Inflammatory macrophage treated with lipopolysaccharide for 4 hours (primary cell): ENCODE measurements at places on chromosomes 13 and 19.
A peak's percentile ranks its signal among the peaks of the same experiment; 100 is the strongest.

DNA sequence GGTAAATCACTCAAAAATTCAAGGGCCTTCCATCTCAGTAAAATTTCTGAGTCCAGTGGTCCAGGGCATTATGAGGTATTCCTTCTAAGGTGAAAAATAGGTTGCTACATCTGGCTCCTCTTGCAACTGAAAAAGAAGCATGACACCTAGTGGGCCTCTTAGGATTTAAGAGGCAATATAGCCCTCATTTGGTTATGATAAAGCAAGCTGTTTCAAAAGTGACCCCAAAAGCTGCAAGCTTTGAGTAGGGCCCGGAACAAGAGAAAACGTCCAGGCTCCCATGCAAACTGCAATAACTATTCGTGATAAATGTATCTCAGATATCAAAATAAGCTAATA, 1910.2 kb upstream of the PRR20A start:
- DNase-seq, result no peak

DNA sequence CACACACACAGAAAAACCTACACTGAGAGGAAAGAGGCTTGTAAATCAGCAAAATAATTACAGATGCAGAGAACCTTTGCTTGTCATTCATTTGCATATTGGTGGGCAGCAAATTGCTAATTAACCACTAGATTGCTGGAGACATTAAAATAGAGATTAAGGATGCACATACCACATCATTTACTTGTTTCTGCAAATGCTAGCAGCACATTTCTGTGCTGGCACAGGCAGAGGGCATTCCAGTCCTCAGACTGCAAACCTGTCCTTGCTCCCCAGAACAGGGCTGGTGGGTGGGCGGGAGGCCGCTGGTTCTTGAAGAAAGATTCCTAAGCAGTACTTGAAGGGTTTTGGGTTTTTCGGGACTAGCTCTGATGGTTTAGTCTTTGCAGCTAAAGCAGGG, 941 bp upstream of the SIAH3 start:
- no peak for DNase-seq

DNA sequence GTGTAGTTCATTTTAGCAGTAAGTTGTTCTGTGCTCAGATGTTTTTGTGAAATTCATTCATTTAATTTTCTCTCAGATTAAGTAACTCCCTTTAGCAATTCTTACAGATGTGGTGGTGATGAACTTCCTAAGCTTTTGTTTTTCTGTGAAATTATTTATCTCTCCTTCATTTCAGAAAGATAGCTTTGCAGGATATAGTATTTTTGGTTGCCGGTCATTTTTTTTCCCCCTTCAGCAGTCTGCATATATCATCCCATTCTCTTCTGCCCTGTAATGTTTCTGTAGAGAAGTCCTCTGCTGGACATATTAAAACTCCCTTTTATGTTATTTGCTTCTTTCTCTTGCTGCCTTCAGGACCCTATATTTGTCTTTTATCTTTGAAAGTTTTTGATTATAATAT, 470.2 kb downstream of the PCDH9 start:
- DNase-seq, result no peak

DNA sequence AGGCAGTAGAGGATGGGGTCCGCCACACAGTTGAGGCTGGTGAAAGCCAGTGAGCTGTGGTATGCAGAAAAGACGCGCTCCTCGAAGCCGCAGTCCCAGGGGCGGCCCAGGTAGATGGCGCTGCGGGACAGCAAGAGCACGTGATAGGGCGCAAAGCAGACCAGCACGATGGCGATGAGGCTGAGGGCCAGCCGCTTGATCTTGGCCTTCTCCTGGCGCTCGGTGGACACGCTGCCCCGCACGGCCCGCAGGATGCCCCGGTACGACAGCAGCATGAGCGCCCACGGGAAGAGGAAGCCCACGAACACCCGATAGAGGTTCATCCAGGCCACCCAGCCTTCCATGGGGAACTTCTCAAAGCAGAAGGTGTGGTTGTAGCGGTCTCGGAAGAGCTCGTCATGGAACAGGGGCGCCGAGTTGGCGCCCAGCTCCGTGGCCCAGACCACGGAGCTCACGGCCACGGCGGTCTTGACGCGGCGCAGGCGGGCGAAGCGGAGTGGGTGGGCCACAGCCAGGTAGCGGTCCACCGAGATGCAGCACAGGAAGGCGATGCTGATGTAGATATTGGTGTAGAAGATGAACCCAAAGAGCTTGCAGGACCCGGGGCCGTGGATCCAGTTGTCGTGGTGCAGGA, 6.5 kb upstream of the OPA3 start:
- DNase-seq, result peak; percentile 42

DNA sequence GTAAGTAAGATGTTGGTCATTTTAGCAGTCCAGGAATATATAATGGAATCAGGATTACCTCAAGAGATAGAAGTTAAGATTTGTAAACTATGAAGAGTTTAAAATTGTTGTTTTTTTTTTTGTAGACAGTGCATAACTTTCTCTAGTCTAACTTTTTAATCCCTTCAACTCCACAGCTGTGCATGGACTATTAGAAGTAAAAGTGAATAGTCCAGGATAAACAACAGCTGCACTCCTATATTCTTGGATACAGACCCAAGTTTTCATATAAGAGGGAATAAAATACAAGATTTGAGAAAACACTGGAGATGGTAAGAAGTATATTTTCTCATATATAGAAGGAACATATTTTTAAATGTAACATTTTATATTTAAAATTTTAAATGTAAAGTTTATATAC, 1509.9 kb downstream of the SLITRK5 start:
- DNase-seq, result no peak

DNA sequence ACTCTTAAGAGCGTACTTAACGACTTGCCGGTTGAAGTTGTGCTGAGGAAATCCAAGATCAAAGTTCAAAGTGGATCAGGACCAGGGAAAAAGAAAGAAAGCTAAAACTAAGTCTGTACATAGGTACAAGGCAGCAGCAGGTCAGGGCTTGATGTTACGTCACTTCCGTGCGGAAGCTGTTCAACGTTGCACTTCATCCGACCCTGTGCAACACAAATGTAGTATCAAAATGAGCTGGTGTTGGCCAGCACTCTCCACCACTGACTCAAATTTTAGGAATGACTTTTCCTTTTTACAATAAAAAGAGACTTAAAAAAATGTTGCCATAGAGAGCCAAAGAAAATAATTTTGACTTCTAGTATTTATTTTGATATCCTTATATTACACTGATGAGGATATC, 1315.4 kb downstream of the EFNB2 start:
- DNase-seq, result no peak

DNA sequence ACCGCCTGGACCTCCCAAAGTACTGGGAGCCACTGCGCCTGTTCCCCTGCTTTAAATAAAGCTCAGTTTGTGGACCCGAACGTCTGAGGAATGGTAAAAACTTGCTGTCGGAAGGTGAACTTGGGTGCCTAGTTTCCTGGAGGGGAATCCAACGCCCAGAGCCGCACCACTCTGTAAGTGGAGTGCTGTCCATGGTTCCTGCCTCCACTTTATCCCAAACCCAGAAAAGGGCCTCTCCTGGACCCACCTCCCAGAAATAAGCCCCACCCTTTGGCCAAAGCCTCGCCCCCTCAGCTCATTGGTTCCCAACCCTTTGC, 2.3 kb downstream of the ANO8 start:
- no peak for DNase-seq

GRCh38 chr13:98900442-98900841, 77.4 kb downstream of the DOCK9 start:
- DNase-seq, result no peak

DNA sequence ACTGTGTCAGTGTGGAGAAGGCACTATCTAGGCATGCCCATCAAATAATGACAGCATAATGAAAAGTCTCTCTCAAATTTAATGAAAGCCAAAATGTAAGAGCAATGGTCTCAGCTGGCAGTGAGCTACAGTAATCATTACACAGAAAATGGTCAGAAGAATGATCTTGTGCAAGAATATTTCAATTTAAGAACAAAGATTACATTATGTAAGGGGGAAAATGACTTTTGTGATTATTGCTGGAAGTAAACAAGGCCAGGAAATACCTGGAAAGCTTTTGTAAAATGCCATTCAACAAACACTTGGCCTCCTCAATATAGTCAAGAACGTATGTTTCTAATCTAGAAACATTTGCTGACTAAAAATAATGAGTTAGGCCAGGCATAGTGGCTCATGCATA, 89.1 kb downstream of the CAB39L start:
- no peak for DNase-seq

- DNase-seq, result peak; percentile 97
Measured at GRCh38 chr19:17090583-17090982, 15.0 kb downstream of the MYO9B start.

DNA sequence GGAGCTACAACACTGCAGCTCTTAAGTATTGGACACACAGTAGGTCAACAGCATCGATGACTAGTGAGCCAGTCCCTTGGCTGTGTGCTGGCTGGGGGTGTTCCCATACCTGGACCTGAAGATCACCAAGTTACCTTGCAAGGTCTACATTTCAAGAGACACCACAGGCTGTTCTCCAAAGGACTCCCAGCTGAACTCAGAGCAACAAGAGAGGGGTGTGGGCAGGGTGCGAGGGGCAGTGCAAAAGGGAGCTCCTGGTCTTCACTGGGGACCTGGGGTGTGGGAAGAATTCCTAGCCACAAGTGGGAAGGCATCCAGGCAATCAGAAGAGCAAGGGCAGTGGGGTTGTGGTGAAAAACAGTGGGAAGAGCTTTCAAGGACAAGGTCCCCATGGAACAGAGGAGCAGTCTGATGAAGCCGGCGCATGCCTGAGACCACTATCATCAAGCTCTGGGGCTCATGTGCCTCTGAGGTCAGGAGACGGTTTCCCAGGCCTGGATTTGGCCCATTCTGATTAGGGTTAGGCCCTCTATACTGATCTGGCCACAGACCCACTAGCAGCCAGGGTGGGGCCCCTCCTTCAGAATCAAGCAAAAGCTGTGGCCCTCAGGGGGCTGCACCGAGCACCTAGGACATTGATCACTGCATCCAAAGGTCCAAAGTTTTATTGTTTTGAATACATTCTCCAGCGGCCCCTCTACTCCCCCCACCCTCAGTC, 4.7 kb upstream of the GSK3A start:
- DNase-seq, result no peak

- no peak for DNase-seq
Measured at GRCh38 chr19:2813235-2814160, 6.2 kb upstream of the ZNF554 start.

GRCh38 chr13:44868397-44868796, 120.9 kb downstream of the NUFIP1 start:
- DNase-seq, result no peak

- peak; percentile 46 for DNase-seq
Measured at GRCh38 chr19:51726049-51726448, 2.3 kb upstream of the HAS1 start.

DNA sequence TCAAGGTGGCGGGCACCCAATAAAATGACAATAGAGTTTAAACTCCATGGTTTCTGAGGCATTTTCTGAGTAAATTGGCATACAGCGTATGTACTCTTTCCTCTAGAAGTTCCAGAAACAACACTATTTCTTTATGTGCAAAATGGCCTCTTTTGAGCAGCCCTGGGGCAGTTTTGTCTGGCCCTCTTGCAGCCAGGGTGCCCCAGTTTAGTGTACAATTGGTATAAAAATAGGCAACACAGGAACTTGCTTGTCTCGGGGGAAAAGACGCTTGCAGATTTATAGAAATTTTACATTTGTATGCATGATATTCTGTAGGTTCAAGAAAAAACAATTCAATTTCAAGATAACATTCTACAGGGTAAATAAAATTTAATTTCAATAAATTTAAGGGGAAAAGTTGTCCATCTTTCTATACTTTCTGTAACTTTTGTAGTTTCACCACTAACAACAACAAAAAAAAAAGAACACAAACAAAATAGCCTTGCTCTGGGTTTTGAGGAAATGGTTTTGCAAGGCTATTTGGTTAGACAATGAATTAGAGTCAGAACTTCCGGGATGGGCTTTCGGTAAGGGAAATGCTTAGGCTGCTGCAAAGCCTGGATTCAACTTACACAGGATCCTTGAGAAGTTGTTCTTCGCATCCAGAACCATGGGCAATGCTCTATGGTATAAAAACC, 45.3 kb downstream of the LRCH1 start:
- DNase-seq, result peak; percentile 80

GRCh38 chr13:96779691-96780090, 214.6 kb downstream of the OXGR1 start:
- DNase-seq, result no peak

DNA sequence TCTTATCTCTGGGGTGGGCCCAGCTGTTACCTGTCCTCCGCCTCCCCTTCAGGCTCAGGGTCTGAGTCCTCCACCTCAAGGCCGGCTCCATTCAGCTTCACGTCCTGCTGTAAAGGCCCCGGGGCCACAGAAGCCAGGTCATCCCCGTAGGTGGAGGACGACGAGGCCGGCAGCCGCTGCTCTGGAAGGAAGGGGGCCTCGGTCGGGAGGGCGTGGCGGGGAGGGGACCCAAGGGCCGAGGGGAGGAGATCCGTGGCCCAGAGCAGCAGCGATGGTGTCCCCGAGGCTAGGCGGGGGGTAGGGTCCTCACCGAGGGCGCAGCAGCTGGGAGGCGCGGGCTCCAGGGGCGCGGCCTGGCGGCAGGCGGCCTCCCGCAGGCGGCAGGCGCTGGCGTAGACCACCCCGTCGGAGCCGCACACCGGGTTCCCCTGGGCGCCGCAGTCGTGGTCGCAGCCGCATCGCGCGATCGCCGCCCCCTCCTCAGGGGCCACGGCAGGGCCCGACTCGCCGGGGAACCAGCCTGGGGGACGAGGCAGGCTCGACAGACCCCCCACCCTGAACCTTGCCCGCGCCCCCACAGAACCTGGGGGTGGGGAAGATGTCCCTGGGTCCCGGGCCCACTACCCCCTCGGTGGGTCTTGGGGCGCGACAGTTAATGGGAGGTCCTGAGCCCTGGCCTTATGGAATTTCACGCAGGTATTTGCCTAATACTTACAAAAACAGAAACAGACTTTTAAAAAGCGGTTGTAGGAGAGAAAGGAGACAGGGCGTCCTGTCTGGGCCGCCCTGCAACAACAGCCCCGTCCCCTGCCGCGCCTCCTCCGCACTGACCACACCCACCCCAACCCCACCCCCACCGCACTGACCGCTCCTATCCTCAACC, 7.6 kb downstream of the F2RL3 start:
- DNase-seq, result peak; percentile 21

DNA sequence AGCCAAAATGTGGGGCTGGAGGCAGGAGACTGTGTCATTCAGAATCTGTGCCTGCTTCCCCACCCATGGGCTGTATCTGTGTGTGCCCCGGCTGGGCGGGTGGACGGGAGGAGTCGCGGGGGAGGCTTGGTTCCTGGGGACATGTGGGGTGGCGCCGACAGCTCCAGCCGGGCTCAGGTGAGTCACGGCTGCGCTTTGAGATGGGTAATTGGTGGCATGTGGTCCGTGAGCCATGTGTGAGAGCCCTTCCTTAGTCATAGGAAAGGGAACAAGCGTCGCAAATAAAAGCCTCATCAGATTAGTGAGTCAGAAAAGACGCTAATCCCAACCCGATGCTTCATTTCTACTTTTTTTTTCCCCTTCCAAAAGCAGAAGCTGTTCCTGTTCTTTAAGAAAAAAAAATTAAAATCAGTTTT, 118.6 kb upstream of the ZNF536 start:
- no peak for DNase-seq
